Activated T-helper 9 cell treated with anti-CD3 and anti-CD28 coated beads, Interleukin-2, amount 50 U/mL, for 16 hours (primary cell): ENCODE measurements at places on chromosomes 11 and 22.

DNA sequence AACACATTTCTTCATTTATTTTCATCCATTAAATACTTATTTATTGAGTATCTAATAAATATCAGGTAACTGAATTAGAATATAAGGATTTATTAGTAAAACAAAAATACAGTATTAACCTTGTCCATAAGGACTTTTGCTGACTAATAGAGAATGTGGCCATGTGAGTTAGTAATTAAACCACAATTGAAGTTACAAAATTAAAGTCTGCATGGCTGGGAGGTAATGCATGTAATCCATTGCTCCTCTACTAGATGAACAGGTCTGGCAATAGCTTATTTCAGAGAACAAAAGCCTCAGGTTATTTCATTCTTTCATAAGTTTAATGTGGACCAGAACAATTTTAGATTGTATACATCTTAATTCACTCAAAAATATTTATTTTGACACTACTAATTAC, 9.9 kb upstream of the CARD18 start:
- DNase-seq, result no peak

DNA sequence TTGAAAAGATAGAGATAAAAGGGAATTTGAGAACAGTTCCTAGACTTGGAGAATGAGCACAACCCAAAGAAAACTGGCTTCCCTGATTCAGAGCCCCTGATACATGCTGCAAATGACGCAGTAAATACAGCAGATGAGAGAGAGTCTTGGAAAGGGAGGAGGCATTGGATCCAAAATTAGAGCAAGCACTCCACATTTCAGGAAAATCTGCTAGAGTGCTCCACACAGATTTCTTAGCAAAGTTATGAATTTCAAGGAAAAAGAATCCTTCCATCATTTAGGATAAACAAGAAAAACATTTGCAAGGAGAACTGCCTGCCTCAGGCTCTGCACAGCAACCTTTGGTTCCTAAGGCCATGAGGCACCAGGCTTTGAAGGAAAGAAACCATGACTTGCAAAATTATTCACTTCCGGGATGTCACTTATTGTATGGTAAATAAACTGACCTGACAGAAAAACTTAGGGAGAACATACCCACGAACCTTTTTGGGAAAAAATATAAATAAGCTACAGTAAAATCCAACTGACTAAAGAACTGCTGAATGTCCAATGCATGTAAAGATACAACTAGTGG, 89.8 kb upstream of the RTL6 start:
- no peak for DNase-seq

- DNase-seq, result no peak
Measured at GRCh38 chr11:112292188-112292587, 31.5 kb upstream of the PLET1 start.

DNA sequence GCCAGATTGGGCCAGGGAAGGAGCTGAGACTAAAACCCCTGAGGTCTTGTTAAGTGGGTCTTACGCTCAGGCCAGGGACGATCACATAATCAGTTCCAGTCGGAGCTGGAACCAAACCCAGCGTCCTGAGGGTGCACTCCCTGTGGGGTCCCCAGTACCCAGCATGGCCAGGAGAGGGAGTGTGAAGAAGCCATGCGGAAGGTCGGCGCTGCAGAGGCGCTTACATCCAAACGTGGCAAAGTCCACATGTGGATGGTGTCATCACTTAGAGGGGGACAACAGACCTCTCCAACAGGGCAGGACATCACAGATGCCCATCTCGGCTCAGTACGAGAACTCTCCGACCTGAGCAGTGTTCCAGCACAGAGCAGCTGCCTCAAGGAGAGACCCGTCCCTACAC, 8.3 kb downstream of the ATP5MGL start:
- DNase-seq, result no peak

DNA sequence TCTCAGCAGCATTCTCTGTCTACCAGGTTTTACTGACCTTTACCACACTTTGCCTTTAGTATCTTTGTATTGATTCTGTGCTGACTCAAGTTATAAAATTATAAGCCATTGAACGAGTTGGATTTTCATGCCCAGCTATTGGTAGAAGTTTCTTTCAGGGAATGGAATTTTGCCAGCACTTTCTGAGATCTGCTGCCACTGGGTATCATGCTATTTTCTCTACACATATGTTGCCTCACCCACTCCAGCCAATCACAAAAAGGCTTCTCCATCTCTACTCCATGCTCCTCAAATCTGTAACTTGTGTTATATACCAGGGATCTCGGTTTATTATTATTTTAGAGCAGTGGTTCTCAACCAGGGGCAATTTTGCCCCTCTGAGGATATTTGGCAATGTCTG, 25.2 kb downstream of the C11orf96 start:
- no peak for DNase-seq

- no peak for DNase-seq
Measured at GRCh38 chr11:67274768-67275605, 8.7 kb downstream of the GRK2 start.

DNA sequence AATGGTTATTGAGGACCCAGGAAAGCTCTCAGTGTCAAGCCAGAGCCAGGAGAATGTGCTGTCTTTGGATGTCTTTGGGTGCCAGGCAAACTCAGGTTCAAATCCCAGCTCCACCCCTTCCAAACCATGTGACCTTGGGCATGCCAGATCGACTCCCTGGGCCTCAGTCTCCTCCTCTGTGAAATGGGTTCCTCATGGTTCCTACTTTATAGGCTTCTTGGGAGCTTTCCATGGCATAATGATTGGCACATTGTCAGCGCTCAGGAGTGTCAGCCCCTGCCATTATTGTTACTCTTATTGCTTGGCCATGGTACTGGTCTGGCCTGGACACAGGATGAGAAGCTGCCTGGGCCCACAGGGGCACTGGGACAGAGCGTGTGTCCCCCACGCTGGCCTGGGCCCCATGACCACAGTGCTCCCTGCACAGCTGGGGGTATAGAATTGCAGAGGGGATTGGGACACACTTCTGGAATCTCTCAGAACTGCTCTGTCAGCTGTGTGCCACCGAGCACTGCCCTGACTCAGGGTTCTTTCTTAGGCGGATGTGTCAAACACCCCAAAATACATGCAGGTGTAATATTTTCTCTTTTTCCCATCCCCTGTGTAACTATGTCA, 37.6 kb upstream of the CRYBB3 start:
- no peak for DNase-seq

DNA sequence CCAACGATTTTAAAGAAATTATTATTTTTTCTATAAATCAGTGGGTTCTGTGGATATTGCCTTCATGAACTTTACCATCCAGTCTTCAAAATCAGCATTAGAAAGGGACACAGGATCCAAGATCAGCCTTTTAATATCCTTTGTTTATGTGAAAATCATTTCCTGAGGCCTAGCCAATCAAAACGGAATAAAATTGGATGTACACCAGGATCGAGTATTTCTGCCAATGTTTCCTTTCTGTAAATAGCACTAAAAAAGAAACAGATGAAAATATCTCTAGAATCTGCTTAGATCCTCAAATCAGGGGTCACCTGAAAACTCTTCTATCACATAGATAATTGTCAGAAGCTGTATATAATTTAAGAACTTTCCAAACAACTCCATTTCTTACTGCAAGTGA, 1598.5 kb downstream of the LRRC4C start:
- no peak for DNase-seq

DNA sequence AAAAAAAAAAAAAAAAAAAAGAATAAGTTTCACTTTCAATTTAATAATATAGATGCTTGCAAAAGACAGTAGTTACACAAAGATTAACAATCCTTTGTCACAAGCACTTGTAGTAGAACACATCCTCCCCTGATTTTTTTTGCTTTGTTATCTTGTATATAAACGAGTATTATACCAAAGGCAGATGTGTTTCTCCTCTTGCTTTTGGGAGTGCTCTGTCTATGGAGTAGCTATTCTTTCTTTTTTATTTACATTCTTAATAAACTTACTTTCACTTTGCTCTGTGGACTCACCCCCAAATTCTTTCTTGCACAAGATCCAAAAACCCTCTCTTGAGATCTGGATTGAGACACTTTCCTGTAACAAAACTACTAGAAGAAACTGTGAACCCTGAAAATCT, 3.4 kb upstream of the MRPL16 start:
- no peak for DNase-seq

GRCh38 chr11:126839496-126839895, 161.1 kb downstream of the KIRREL3 start:
- DNase-seq, result no peak

GRCh38 chr11:44632466-44633123, 67.1 kb downstream of the CD82 start:
- DNase-seq, result no peak

GRCh38 chr22:40190501-40190900, 12.8 kb downstream of the TNRC6B start:
- DNase-seq, result no peak

GRCh38 chr11:126527651-126528050, 172.2 kb downstream of the ST3GAL4 start:
- DNase-seq, result no peak

GRCh38 chr11:63813563-63814382, 517 bp downstream of the SPINDOC start:
- DNase-seq, result no peak

DNA sequence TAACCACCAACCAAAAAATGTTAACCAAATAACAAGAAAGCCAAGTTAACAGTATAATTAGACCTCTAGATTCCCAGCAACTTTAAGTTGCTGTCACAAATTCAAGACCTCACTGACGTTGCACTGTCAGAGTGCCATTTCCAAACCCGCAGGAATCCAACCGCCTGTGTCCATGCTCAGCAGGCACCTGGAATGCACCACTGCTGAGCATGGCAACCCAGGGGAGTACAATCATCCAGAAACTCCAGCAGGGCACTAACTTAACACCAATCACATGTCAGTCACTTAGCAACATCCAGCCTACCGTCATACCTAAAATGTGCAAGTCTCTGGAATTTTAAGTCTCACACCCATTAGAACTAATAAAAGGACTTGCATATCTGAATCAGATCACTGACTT, 48.8 kb downstream of the SMCO4 start:
- no peak for DNase-seq

DNA sequence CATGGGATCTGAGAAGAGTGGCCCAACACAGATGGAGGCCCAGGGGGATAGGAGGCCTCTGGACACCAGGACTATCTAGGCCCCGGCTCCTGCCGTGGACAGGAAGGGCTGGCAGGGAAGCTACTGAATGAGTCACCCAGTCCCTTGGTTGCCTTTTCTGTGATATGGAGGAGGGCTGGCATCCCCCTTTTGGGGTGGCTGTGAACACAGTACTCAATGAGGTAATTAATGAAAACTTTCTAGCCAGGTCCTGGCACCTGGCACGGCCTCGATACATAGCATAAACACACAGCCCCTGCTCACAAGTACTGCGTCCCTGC, 163.2 kb downstream of the CHST1 start:
- DNase-seq, result no peak

DNA sequence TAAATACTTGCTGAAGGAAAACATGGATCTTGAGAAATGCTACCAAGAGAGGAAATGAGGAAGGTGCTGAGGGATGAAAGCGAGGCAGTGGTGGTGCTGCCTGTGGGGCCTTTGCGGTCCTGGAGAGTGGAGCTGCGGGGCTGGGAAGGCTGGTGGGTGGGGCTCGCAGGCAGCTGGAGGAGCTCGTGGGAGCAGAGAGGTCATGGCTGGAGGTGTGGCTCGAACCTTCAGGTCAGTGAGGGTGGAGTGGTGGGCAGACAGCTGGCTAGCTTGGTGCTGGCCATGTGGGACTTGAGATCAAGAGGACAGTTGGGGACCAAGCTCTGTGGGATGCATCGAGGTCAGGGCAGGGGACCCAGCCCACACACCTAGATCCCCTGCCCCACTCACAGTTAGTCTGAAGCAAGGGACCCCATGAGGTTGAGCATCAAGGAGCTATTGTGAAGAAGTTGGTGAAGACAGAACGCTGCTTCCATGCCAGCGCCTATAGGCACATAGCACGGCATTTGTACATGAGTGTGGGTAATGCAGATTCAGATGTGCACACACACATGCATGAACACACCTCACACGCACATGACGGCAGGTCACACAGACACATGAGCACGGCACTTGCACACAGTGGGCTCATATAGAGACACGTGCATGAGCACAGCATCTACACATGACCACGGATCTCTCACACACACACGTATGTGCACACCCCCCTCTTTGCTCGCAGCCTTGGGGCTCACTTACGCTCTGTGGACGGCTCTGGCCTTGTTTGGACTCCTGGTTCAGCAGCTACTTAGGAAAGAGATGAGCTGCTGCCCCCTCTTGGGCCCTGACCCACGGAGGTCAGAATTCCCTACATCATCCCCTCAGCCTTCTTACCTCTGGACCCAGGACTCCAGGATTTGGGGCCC, 30.4 kb downstream of the SHANK3 start:
- no peak for DNase-seq

DNA sequence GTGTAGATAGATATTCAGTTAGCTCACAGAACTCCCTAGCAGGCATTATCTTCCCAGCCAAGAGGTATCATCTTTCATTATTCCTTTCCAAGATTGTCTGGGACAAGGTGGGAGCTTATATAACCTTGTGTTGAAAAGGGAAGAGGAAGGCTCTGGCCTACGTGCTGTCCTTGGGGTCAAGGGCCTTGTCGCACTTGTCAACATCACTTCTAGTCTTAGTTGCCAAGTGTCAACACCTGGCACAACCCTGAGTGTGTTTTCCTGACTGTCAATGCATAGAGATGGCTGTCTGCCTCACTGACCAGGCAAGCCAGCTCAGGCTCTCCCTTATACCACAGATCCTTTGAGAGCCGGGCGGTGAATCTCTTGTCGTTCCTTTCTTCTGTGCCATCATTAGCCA, 331.9 kb downstream of the CNTN5 start:
- no peak for DNase-seq

GRCh38 chr11:19826606-19827005, 114.0 kb downstream of the NAV2 start:
- no peak for DNase-seq

DNA sequence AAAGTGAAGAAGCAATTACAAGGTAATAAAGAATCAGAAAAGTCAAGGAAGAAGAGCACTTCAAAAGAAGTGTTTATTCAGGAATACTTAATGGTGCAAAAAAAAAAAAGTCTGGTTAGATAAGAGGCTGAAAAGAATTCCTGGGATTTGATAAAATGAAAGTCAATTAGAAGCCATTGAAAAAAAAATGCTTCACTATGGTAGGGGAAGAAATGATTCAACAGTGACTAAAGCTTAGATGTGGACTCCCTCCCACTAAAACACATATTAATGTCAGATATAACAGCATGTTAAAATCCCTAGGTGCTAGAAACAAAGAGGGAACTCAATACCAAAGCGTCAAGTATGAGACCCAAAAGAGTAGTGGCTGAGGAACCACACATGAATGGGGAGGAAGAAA, 335.3 kb upstream of the PITPNB start:
- no peak for DNase-seq

- no peak for DNase-seq
Measured at GRCh38 chr11:284105-285020, 4.6 kb upstream of the PGGHG start.

GRCh38 chr11:131966667-131967066, 596.3 kb downstream of the NTM start:
- no peak for DNase-seq
